ENCODE measurements at places on chromosomes 4 and X.

GRCh38 chr4:41155194-41155830 lies 59.0 kb downstream of the APBB2 start:
- no peak for DNase-seq

DNA sequence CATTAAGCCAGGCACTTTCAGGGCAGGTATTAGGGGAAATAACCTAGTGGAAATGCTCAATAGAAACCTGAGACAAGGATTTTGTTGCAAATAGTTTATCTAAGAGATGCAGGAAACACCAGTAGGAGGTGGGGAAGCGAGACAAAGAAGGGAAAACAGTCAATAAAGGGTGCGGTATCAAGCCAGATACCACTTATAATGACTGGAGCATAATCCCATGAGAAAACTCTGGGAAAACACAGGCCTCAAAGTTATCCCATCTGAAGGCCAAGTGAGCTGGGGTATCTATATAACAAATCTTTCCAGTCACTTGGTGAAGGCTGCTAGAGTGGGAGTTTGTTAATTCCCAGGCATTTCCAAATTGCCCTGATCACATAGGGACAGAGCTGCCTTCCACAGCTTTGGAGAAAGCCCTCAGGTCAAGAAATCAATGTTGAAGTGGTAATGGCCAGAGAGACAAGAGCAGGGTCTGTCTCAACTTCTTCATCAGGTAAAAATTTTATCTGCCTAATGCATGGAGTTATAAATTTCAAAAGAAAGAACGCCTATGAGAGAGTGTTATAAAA lies 9.8 kb upstream of the HMGB2 start:
- no peak for DNase-seq

DNA sequence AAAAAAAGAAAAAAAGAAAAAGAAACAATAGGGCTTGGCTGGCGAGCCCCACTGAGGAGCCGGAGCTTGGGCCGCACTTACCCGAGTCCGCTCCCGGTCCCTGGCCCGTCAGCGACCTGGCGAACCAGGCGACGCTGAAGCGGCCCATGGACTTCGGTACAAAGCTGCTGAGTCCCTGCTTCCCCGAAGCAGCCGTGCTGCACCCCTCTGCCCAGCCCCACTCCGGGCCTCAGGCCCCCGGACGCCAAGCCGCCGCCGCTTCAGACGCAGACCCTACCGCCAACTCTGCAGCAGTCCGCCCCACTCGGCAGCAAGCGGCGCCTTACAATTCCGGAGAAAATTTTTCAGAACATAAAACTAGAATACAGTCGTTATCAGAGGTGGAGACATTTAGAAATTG lies 300.5 kb downstream of the OPHN1 start:
- no peak for DNase-seq

- no peak for DNase-seq
Measured at GRCh38 chrX:857376-857775, 226.8 kb downstream of the SHOX start.

GRCh38 chrX:109351557-109351956 lies 130.3 kb downstream of the GUCY2F start:
- no peak for DNase-seq

DNA sequence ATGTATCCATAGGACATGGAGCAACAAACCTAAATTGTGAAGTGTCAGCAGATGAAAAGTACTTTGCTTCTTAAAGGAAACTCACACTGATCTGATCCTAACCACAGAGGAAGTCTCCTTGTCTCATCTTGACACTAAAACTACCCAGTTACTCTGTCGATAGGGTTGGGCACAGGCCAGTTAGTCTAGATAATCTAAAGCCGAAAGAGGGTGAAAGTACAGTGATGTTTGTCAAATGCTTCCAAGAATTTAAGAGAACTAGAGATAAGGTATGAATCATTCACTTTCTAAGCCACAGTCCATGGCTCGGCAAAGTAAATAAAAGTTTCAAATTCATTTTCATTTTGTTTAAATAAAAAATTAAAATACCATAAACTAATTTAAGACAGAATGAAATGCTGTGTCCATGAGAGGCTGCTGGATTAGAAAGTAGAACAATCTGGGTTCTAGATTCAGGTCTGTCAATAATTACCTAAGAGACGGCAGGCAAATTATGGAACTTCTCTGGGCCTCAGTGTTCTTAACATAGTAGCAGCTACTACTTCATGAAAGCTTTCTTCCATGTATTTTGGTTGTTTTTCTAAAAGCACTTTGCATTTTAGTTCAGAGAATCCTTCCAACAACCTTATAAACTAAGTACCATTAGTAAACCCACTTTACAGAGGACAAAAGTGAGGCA lies 176.7 kb downstream of the LDB2 start:
- no peak for DNase-seq
